Smooth muscle cell of bladder (primary cell): ENCODE measurements at places on chromosomes 2 and 18. TPM values are rescaled to one million over a fixed set of nuclear protein-coding genes. Genes with fewer than 3 reads are reported as not detected.

The STAT4 gene
- total RNA-seq, result 1.4 and 2.0 TPM in 2 replicates

The ILKAP gene
- total RNA-seq, result 18.9 and 21.0 TPM in 2 replicates

The HOXD13 gene
- total RNA-seq, result 0.09 and 0.28 TPM in 2 replicates

The CCDC68 gene
- 6.9 and 27.0 TPM in 2 replicates for total RNA-seq
